ENCODE measurements at places on chromosomes 1 and 21.
A peak's percentile ranks its signal among the peaks of the same experiment; 100 is the strongest.

DNA sequence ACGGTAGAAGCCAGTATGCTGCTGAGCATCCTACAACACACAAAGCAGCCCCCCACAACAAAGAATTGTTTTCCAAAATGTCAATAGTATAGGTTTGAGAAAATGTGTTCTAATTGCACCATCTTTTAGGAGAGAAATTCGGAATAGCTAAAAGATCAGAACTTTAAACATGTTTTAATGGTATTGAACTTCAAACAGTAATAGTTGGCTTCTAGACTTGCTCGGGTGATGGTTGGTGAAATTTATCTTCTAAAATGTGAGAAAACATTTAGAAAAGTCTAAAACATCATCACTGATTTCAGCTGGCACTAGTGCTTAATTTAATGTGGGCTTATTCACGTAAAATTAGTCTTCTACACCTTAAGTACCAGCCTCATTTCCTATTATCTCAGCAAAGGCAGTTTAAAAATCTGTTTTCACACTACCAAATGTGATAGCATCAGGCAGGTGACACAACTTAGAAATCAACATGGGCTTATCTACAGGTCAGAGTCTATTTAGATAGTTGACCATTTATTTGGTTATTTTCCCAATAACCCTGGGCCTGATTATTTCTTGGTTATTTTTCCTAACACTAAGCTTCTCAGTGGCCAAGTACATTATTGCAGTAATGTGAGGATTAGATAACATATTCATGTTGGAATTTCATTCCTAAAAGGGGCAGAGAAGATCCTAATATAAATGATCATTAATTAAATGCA is 399.3 kb upstream of the PKN2 start:
- DNase-seq, result no peak

DNA sequence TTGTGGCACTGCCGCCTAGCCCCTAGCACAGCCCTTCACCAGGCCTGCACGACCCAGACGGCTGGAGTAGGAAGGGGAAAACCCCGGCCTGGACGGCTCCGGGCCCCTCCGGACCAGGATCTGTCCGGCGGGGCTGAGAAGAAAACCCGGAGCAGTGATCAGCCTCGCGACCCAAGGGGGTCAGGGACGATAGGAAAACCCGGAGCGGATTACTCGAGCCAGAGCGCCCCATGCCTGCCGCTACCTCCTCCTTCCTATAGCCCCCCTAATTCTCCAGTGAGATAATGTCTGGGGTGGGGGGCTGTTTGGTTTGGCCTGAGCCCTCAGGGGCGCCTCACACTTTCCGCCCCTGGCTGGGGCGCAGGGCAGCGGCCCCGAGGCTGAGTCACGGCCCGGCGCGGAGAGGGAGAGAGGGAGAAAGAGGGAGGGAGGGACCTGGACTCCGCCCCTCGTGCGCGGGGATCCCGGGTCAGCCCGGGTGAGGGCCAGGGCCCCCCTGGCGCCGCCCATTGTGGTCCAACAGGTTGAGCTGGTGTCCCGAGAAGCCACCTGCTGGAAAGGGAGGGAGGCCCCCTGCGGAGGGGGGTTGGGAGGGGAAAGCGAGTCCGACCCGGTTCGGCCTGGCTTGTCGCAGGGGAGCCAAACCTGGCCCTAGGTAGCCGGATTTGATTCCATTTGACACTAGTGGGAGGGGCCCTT is 1.7 kb upstream of the ZBTB7B start:
- DNase-seq, result peak; percentile 92

- no peak for DNase-seq
These were observed 37.8 kb downstream of the ELK4 start for GRCh38 chr1:205593967-205594366.

DNA sequence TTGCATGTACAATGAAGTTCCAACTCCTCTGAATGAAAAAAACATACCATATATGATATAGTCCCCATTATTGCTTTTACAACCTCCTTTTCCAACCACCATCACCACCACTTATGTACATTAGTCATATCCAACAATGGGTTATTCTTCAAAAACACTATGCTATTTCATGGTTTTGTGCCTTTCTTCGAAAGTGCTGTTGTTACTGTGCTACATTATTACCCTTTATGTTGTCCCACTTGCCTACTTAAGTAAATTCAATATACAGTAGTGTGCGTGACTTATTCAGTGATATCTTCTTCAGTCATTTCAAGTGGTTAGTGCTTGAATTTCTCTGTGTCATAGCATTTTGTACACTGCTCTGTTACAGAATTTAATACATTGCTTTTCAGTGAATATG is 105.3 kb downstream of the ASH1L start:
- no peak for DNase-seq

- DNase-seq, result no peak
These were observed 25.3 kb upstream of the SDC3 start for GRCh38 chr1:30933874-30934252.

GRCh38 chr1:45001011-45001481 is 10.1 kb downstream of the HECTD3 start:
- DNase-seq, result no peak

DNA sequence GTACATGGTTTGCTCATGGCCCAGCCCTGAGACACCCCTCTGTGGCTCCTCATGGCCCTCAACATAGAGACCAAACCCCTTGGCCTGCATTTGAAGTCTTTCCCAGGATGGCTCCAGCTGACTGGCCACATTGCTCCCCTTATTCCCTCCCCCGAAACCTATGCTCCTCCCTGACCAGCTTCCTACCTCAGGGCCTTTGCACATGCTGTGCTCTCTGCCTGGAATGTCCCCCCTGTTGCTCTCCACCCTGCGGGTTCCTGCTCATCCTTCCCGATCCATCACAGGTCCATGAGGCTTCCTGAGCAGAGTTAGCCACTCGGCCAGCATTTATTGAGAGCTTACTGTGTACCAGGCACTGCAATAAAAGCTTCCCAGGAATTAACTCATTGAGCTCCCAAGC is 70.9 kb upstream of the SELENON start:
- DNase-seq, result no peak

- DNase-seq, result no peak
These were observed 173.7 kb upstream of the C1orf105 start for GRCh38 chr1:172246521-172247390.

- peak; percentile 75 for DNase-seq
These were observed 50.5 kb upstream of the ATF3 start for GRCh38 chr1:212557739-212558692.

DNA sequence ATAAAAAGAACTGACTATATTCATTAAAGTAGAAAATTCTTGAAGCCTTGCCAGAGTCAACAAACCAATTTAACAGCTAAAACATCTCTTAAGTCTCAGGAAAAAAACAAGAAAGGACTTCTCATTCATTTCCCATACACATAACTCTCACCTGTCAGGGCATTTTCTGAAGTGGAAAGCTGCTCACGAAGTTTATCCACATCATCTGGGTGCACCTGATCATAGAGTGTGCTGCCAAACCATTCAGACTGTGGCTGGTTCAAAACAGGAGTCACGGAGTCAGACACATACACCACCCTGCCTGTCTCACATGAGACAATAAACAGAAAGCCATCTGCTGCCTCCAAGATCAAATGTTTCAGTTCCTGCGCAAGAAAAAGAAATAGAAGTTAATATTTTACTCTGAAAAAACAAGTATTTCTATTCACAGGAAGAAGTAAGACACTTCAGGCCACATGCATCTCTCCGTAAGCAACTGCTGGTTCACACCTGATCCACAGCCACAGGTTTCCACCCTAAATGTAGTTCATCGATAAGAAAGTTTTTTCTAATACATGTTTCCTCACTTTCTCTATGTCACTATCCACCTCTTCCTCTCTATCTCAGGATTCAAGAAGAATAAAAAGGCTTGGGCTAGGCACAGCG is 28.2 kb upstream of the CTSK start:
- DNase-seq, result no peak

DNA sequence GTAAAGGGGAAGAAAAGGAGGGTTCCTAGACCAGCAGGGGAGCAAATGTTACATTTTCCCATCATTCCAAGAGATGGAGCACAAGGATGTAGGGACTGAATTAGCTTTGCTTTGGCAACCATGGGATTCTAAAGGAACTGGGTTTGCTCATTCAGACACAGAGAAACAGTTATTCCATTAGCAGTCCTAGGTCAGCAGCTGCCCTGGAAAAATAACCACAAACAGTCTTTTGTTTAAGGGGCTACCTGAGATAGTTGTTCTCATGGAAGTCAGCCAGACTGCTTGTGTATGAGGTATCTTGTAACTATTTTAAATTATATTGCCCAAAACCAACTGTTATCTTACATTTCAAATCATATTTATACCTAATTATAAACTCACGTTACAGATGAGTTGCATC is 58.4 kb upstream of the VCAM1 start:
- no peak for DNase-seq

- DNase-seq, result no peak
These were observed 43.6 kb upstream of the GUCA2B start for GRCh38 chr1:42109600-42109999.

DNA sequence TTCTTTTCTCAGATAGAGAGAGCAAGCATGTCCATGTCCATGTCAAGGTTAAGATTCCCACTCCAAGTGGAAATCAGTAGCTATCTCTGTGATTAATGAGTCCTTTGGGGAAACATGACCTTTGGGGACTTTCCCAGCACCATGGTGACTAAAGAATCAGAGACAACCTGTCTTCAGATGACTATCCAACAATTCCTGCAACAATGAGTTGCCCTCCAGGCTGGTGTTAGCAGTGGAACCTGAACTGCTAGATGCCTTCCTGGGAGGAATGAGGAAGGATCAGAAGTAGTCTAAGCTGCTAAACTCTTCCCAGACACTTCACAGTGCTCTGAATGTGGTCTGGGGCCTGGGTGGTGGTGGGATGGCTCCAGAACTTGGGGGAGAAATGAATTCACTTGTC is 6.5 kb downstream of the S100A9 start:
- no peak for DNase-seq

DNA sequence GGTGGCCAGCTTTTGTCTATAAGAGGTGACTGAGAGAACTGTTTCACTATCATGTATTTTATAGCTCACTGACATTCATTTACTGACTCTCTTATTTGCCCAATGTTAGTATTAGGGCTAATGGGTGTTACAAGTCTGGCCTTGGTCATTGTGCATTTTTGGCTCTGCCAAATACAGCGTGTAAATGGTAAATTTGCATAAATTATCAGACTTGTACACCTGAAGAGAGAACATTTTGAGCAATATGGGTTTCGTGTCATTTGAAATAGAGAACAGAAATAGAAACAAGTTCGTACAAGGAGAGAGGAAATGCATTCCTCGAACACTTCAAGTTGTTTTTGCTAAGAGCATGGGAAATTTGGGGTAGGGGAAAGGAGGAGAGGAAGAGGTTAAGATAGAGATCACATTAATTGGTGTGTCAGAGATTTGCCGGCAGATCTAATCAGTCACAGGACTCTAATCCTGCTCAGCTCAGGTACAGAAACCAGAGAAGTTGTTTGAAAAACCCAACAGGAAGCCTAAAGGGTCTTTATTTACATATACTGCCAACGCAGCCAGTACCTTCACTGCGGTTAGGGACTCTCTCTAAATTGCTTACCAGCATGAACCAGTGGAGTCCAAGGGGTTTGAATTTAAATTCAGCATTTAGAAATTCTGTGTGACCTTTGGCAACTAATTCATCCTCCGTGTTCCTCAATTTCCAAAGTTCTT is 261.5 kb downstream of the GPATCH2 start:
- DNase-seq, result no peak

DNA sequence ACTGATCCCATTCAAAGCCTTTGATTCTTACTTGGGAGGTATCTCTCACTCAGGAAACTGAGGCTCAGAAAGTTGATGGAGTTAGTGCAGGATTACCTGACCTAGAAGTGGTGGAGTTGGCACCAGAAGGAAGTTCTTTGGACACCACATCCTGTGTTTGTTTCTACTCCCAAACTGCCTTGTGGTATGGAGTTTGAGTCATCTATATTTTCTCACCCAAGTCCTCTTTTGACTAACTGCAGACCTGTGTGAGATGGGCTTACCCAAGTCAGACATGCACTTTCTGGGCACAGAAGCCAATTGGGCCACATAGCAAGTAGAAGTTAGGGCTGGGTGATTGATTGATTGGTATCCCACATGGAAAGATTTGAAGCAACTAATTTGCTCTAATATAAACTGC is 36.1 kb downstream of the FGGY start:
- no peak for DNase-seq

GRCh38 chr1:232029315-232029714 is 402.7 kb downstream of the DISC1 start:
- DNase-seq, result no peak

DNA sequence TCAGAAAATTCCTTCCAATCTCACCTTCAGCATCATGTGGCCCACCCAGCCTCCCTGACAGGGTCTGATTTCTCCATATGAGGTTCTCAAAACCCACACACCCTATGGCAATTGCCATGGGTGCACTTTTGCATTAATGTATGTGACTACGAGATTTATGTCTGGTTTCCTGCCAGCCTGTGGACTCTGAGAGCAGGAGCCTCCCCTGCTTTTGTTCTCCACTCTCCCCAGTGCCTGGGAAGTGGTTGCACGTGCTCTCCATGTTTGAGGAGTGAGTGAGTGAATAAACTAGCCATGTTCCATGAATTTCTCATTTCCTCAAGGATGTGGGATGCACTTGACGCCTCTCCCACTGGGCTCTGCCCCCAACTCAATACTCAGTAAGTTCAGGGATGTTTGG is 91.2 kb downstream of the ACTL8 start:
- no peak for DNase-seq

GRCh38 chr1:172177849-172178248 is 242.6 kb upstream of the C1orf105 start:
- no peak for DNase-seq

- no peak for DNase-seq
These were observed 154.6 kb downstream of the RGS7 start for GRCh38 chr1:241202401-241202800.

DNA sequence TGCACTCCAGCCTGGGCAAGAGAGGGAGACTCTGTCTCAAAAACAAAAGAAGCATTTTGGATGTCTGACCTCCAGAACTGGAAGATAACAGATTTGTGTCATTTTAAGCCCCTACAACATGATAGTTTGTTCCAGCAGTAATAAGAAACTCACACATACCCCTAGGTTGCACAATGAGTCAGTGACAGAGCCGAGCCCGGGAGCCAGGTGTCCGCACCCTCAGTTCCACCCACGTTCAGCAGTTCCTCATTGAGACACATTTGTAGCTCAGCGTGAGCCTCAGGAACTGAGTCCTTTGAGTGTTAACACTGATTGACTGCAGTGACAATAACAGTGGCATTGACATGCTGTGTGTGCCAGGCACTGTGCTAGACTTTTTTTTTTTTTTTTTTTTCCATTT is 19.8 kb downstream of the LRRC38 start:
- no peak for DNase-seq

- no peak for DNase-seq
These were observed 17.1 kb downstream of the TTF2 start for GRCh38 chr1:117077267-117077666.

DNA sequence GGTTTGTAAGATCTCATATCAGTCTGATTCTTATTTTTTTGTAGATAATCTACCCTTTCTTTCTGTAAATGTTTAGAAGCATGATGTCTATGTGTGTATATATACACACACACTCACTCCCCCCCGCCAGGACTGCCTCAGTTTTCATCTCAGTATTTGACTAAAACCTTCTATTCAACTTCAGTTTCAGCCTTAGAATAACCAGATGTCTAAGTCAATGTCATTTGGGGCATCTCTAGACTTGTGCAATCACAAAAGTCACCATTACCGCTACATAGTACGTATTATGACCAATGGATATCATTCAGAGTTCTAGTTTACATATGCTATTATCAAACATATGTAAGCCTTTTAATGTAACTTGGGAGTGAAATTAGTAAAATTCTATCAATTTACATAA is 53.3 kb upstream of the BOLA1 start:
- DNase-seq, result no peak

- DNase-seq, result no peak
These were observed 391.0 kb downstream of the MATN1 start for GRCh38 chr1:30332116-30333094.

Measured in femur (tissue), 1 donor.